ENCODE measurements at places on chromosomes 11 and 22. TPM values are rescaled to one million over a fixed set of nuclear protein-coding genes. Genes with fewer than 3 reads are reported as not detected.

GRCh38 chr22:23234409-23235161 lies 54.3 kb downstream of the BCR start:
- no peak for DNase-seq

- no peak for DNase-seq
Observed at GRCh38 chr11:10377183-10377582, 72.3 kb downstream of the ADM start.

DNA sequence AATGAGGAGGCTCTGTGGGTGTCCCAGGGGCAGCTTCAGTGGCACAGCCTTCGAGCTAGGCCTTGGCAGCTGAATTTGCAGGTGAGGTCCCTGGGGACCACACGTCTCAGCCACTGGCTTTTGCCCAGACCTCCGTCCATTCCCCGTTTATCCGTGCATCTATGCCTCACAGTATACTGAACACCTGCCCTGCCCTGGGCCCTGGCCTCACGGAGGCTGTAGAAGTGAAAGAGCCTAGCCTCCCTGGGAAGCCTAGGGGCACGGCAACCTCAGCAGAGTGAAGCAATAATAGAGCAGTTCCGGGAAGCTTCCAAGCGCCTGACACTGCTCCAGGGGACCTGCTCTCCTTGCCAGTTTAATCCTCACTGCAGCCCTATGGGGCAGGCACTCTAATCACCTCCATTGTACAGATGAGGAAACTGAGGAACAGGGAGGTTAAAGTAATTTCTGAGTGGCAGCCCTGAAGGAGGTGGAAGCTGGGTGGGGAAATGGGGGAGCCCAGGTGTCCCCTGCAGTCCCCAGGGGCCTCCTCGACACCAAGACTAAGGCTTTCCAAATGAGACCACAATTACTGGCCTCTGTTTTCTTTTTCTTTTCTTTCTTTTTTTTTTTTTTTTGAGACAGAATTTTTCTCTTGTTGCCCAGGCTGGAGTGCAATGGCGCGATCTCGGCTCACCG lies 2.7 kb upstream of the NFAM1 start:
- DNase-seq = no peak

The ISX gene
- not detected for polyA plus RNA-seq

DNA sequence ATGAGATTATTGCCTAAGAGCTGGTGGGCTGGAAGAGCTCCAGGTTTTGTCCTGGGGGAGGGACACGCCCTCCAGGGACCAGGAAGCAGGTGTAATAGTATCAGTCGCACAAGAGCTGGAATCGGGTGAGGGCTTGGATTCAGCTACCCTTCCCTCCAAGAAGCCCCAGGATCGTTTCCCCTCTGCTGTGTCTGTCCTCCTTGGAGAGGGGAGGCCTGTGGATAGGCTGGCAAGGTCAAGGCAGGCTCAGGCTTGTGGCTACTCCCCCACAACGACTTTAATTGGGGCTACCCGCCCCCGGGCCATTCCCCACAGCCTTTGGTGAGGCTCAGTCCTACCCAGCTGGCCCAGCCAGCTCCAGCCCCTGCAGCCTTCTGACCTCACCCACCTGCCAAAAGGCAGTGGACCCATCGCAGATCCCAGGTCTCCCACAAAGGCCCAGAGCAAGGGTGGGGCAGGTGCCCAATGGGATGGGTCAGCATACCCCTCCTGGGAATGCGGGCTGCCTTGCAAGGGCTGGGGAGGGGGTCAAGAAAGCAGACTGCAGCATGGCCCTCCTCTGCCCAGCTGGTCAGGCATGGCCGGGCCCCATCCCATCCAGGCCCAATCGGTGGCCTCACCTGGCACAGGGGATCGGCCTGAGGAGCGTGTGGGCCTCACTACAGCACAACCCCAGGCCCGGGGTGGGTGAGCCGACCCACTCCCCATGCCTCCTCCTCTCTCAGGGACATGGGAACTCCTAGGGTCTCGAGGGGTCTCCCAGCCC lies 1.0 kb downstream of the CTSD start:
- DNase-seq = no peak

DNA sequence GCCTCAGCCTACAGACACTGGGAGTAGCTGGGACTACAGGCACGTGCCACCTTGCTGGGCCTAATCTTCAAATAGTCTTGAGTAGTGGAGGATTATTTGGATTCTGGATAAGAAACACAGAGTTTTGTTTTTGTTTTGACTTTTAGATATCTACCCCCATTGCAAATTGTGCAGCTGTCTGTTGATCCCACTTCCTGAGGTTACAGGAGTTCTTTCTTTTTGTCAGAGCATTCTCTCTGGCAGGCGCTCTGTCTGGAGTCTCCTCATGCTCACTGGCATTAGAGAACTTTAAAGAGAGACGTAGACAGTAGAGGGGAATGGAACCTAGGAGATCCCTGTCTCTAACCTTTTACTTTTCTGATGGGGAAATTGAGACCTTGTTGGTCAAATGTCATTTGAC lies 7.8 kb upstream of the ADAMTS8 start:
- DNase-seq = no peak

GRCh38 chr22:31637891-31638618 lies 24.0 kb downstream of the PISD start:
- DNase-seq = no peak

- DNase-seq = no peak
Observed at GRCh38 chr11:127678631-127679030, 678.1 kb upstream of the KIRREL3 start.

- DNase-seq = no peak
Observed at GRCh38 chr11:101955701-101956100, 39.4 kb upstream of the ANGPTL5 start.

DNA sequence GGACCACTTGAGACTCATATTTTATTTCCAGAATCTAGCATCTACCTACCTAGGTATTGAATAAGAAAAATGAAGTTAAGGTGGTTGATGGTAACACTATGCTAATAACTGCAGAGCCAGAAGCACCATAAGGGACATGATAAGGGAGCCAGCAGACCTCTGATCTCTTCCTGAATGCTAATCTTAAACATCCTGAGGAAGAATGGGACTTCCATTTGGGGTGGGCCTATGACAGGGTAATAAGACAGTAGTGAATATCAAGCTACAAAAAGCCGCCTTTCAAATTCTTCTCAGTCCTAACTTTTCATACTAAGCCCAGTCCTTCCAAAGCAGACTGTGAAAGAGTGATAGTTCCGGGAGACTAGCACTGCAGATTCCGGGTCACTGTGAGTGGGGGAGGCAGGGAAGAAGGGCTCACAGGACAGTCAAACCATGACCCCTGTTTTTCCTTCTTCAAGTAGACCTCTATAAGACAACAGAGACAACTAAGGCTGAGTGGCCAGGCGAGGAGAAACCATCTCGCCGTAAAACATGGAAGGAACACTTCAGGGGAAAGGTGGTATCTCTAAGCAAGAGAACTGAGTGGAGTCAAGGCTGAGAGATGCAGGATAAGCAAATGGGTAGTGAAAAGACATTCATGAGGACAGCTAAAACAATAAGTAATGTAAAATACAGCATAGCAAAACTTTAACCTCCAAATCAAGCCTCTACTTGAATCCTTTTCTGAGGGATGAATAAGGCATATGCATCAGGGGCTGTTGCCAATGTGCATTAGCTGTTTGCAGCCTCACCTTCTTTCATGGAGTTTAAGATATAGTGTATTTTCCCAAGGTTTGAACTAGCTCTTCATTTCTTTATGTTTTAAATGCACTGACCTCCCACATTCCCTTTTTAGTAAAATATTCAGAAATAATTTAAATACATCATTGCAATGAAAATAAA lies 2.1 kb downstream of the HBB start:
- DNase-seq = no peak

DNA sequence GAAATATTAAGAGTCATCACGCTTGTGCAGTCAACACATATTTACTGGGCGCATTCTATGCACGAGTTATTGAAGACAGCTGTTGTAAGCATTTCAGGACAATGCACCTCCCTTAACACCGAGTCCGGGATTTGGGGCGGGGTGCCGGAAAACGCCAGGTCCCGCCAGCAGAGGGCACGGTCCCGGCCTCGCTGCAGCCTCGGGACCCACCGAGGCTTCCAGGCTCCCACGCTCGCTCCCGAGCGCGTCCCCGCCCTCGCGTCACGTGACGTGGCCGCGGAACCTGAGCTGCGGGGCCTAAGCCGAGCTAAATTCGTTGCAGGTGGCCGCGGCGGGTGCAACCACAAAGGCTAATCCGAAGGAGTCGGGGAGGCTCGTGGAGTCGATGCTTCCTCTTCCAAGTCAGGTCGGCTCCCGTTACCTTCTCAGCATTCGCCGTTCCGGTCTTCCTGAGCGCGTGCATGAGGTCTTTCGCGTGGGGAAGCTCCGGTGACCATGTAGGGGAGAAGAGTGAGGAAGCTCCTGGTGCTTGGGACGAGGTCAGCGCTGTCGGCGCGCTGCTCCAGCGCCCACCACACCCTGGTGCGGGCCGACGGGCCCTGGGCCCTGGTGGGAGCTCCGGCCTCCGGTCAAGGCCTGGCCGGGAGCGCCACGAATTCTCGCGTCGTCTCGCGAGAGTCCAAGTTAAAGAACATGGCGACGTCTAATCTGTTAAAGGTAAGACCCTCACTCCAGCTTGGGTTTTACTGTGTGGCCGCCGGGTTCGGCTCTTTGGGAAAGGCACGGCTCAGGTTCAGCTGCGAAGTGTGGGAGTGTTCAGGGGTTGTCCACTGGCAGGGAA lies at the start of gene CUL5:
Gene CUL5, plus strand, starts transcription at position 243 of the 841 bp plus-strand sequence. Its CDS starts 451 bp downstream, at position 694.
- peak; percentile 72 for DNase-seq

The TCN2 gene
- 15.8 TPM for polyA plus RNA-seq

- no peak for DNase-seq
Observed at GRCh38 chr11:117851852-117852251, 24.6 kb downstream of the FXYD6 start.

The P2RY6 gene
- polyA plus RNA-seq = 0.56 TPM

The LTBP3 gene
- polyA plus RNA-seq = 77.7 TPM

The KIAA1671 gene
- 0.15 TPM for polyA plus RNA-seq

DNA sequence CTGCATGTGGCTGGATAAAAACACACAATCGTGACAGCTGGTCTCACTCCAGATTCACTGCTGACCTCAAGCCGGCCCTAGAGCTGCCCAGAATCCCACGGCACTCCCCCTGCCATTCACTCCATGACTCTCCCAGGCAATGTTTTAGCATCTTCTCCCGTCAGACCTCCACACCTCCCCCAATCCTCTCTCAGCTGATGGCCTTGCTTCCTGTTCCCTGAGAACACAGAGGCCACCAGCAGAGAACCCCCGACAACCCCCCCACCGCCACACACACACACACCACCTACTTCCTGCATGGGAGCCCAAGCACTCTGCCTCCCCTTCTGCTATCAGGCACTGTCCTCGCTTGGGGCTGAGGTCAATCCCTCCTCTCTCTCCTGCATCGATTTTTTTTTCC lies 9.3 kb downstream of the TNKS1BP1 start:
- no peak for DNase-seq

DNA sequence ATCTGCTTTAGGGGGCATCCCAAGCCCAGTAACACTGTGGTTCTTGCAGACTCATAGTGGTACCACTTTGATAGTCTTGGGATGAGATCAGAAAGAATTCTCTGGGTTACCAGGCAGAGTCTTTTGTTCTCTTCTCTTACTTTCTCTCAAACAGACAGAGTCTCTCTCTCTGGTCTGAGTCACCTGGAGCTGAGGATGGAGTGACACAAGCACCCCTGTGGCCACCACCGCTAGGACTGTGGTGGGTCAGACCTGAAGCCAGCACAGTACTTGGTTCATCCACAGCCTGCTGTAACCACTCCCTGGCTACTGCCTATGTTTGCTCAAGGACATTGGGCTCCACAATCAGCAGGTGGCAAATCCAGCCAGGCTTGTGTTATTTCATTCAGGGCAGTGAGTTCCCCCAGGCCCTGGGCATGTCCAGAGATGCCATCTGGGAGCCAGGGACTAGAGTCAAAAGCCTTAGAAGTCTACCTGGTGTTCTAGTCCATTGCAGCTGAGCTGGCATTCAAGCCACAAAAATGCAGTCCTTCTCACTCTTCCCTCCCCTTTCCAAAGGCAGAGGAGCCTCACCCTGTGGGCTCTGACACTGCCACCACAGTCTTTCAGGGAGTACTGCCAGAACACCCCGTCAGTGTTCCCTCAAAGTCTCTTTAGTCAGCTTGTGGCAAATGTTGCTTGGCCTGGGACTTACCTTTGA lies 29.9 kb downstream of the ENDOD1 start:
- DNase-seq = no peak

GRCh38 chr22:42065438-42066125 lies 5.0 kb downstream of the NAGA start:
- DNase-seq = no peak

The VPREB3 gene
- not detected for polyA plus RNA-seq

The OR4C46 gene
- polyA plus RNA-seq = not detected

- DNase-seq = no peak
Observed at GRCh38 chr22:19812910-19813309, 41.8 kb downstream of the GNB1L start.

DNA sequence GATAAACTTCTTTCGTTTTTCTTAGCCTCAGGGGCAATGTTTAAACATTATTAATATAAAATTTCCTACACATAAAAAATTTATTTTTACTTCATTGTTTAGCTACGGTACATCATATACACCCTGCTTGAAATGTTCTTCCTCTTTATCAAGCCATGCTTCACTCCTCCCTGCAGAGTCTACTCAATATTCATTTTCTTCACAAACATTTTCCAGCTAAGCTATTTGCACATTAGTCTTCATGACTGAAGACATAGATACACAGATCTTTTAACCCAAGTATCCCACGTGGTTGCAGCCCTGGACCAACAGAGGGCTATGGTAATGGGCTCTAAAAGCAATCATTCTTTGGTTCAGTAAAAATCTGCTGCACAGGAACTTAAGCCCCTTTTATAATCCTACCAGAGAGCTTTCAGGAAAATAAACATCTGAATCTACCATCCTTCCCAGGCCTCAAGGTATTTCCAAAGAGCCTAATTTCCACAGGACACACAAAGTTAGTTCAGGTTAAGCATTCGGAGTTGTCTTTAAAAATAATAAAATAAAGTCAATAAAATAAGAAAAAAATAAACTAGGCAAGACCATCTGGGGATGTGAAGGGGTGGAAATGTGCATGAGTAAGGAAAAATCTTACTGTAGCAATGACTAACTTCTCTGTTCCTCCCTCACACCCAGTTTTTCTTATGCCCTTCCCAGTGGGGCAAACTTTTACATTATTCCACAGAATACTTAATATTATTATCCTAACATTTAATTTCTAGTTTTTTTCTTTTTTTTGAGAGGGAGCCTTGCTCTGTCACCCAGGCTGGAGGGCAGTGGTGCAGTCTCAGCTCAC lies 21.6 kb upstream of the OR6X1 start:
- no peak for DNase-seq

The MPEG1 gene
- not detected for polyA plus RNA-seq

- no peak for DNase-seq
Observed at GRCh38 chr11:115503886-115504275, 334 bp downstream of the CADM1 start.

The HBB gene
- polyA plus RNA-seq = not detected

- DNase-seq = no peak
Observed at GRCh38 chr11:29914203-29914930, 102.5 kb downstream of the KCNA4 start.

- no peak for DNase-seq
Observed at GRCh38 chr22:35306350-35306967, 6.8 kb downstream of the TOM1 start.
